ENCODE measurements at places on chromosomes 13 and 19.

GRCh38 chr13:31224963-31225559 is 25.3 kb downstream of the B3GLCT start:
- DNase-seq = no peak

GRCh38 chr13:80988391-80989151 is 647.6 kb upstream of the SPRY2 start:
- no peak for DNase-seq

GRCh38 chr13:23656637-23657371 is 86.6 kb downstream of the TNFRSF19 start:
- no peak for DNase-seq

DNA sequence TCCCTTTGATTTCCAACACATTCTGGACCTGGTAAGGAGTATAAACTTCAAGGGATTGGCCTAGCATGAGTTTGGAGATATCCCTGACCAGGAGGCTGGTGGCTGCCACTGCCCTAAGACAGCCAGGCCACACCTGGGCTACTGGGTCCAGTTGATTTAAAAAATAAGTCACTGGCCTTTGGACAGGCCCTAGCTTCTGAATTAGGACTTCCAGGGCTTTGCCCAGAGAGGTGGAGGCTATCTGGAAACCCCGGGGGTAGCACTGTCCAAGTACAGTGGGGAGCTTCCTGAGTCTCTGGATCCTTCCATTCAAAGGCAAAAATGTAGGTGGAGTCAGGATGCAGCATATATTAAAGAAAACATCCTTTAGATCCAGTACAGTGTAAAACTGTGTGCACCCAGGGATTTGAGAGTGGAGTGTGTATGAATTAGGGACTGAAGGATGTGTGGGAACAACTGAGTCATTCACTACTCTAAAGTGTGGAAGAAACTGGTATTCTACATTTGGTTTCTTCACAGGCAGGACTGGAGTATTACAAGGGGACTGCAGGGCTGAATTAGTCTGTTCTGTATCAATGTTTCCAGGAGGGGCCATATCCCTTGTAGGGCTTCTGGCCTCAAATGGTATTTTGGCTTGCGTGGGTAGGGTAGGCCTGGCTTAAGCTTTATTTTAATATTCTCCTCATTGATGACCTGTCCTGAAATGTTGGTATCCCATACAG is 14.8 kb upstream of the FCGBP start:
- no peak for DNase-seq

DNA sequence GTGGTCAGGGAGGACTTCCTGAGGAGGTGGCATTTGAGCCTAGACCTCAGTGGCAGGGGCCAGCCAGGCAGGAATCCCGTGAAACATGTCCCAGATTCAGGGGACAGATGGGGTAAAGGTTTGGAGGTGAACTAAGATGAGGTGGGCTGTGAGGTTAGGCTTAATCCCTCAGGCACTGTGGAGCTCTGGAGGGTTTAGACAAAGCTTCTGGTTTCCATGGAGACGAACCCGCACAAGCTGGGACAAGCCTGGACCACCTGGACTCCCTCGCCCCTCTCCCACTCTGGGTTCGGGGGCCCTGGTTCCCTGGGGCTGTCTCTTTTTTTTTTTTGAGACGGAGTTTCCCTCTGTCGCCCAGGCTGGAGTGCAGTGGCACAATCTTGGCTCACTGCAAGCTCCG is 15.7 kb downstream of the TJP3 start:
- no peak for DNase-seq

GRCh38 chr19:1389033-1389940 is 5.6 kb downstream of the NDUFS7 start:
- no peak for DNase-seq
